ENCODE measurements at places on chromosomes 2 and 18. TPM values are rescaled to one million over a fixed set of nuclear protein-coding genes. Genes with fewer than 3 reads are reported as not detected.

Gene TMEM247
- not detected for total RNA-seq

GRCh38 chr2:134440336-134440909 lies 186.6 kb downstream of the MGAT5 start:
- DNase-seq, result peak; percentile 68

Gene PARD3B
- 29.4 TPM for total RNA-seq

- no peak for DNase-seq
Observed at GRCh38 chr2:44295633-44296359, 20.5 kb downstream of the SLC3A1 start.

DNA sequence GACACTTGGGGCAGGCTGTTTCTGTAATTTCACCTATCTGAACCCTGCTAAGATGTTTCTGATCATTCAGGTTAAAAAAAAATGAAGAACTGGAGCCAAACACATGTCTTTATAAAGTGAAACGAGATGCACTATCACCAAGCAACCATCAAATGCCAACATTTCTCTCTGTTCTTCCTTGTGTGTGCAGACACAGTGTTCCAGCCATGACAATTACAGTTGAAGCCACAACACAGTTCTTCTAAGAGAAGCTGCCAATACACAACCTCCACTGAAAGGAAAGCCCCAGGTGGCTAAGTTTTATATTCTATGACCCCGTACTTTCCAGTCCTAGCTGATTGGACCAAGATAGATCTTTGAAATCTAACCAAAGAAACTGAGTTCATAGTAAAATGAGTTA lies 181.8 kb downstream of the RAD51AP2 start:
- DNase-seq, result no peak

DNA sequence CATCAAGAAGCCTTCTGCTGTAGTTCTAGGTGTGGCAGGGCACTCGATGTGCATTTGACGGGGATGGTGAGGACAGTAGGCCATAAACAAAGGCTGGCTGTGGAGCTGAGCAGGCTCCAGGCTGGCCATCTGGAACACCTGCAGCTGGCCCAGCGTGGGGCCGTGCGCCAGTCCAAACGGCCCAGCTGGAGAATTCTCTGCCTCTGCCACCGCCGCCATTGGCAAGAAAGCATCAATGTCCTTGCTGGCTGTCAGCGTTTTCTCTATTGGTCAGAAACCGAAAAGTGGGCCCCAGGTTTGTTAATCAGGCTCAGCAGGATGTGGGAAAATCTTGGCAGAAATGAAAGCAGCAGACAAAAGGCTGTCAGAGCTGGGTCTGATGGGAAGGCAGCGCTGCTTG lies 24.0 kb upstream of the CTIF start:
- DNase-seq, result no peak

DNA sequence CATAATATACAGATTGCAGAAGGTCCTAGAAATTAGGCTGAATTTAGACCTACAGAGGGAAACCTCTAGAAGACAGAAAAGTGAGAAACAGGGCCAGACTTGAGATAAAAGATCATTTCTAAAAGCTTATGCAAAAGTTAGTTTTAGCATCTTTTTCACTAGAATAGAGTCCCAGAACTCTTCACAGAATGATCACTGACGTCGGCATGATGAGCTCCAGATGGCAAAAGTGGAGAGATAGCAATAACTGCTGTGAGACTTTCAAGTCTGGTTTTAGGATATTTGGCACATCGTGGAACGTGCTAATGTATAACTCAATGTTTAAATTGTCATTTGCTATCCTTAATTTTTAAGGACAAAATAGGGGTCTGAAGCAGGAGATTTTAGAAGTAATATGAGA lies 1050.7 kb upstream of the CELF4 start:
- DNase-seq, result no peak

Gene REG1B
- 2.6 TPM for total RNA-seq

DNA sequence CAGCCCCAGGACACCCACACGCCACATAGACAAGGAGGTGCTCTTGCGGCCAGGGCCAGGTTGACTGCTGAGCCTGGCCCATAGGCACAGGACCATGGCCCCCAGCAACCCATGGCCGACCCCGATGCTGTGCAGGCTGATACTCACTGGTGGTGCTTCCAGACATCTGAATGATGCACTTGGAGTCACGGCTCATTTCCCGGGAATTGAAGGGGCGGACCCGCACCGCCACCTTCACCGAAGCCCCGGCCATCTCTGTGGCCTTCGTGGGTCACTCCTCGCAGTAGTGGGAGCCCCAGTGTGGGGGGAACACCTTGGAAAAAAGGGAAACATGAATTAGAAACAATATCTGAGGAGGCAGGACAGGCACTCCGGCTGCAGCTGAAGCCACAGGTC lies 22.5 kb downstream of the KIF1A start:
- DNase-seq, result no peak

Gene NAGK
- 112 TPM for total RNA-seq

Gene CPO
- total RNA-seq, result 0.84 TPM

DNA sequence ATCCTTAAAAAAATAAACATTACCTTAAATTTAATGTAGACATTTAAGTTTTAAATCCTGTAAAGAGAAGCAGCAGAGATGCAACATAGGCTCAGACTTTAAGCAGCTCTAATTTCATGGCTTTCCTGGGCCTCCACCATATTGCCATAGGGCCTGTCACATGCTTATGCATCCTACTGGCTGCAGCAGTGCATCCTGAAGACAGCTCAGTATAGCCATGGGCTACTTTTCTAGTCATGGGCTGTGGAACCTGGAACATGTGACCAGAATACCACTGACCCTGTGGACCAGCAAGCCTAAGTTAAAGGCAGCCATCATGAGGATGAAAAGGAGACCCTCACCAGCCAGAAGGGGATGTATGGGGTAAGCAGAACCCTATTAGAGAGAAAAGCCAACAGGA lies 10.7 kb downstream of the RMP24 start:
- no peak for DNase-seq

DNA sequence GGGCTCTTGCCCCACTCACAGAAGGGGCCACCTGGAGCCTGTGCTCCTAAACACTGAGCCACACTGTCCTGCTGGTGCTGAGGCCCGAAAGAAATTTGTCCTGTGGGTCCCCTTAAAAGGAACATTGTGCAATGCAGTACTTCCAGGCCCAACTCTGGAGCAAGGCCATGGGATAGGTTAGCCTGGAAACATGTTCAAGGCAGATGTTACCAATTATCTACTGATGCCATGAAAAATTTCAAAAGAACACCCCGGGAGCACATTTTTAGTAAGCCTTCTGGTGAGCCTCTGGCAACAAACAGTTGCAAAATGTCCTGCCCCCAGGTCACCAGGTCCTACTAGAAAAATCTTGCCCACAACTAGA lies 12.3 kb upstream of the PTMA start:
- DNase-seq, result no peak

Gene IL1R1
- total RNA-seq, result 407 TPM

- DNase-seq, result no peak
Observed at GRCh38 chr2:69634196-69634821, 9.2 kb downstream of the AAK1 start.

Gene PID1
- total RNA-seq, result 56.5 TPM

- DNase-seq, result no peak
Observed at GRCh38 chr2:215793747-215794595, 219.4 kb downstream of the MREG start.

Gene COL3A1
- 351 TPM for total RNA-seq

Gene ALPG
- not detected for total RNA-seq

- DNase-seq, result no peak
Observed at GRCh38 chr2:147451902-147452515, 392.8 kb upstream of the ACVR2A start.

GRCh38 chr18:48238636-48239035 lies 170.5 kb downstream of the ZBTB7C start:
- no peak for DNase-seq

- no peak for DNase-seq
Observed at GRCh38 chr2:28052691-28053090, 162.2 kb downstream of the BABAM2 start.

DNA sequence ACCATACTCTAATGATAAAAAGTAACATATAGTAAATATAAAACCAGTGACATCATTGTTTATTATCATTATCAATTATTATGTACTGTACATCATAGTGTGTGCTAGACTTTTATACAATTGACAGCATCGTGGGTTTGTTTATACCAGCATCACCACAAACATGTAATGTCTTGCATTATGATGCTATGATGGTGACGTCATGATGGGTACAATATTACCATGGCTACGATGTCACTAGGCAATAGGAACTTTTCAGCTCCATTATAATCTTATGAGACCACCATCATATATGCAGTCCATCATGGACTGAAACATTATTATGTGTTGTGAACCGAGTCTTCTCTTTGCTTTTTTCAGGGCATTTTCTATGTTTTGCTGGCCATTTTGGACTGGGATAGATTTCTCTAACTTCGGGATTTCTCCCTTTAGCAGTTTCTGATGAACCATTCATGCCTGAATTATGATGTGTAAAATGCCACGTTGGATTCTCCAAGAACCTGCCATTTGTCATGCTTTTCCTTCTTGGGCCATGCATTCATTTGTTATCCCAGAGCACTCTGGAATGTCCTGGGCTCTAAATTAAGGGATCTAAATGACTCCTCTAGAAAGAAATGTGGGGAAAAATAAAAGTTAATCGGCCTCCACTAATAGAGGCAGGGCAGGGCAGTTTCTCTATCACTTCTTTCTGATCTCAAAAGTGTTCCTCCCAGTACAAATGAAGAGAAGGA lies 325.6 kb upstream of the TNP1 start:
- no peak for DNase-seq

Gene EGR4
- not detected for total RNA-seq

DNA sequence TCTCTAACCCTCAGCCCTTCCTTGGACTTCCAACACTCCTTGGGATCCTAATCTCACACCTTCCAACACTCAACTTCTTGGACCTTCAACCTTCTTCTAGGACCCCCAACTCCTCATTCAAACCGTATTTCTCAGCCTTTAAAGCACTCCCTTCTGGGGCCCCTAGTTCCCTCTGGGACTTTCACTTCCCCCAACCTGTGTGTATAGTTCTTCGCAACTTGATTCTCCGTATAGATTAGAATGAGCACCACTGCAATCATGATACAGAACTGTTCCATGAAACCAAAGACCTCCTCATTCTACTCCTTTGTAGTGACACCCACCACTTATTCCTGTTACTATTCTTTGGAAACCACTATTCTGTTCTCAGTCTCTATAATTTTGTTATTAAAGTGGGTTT lies 62.0 kb upstream of the NFU1 start:
- DNase-seq, result no peak

DNA sequence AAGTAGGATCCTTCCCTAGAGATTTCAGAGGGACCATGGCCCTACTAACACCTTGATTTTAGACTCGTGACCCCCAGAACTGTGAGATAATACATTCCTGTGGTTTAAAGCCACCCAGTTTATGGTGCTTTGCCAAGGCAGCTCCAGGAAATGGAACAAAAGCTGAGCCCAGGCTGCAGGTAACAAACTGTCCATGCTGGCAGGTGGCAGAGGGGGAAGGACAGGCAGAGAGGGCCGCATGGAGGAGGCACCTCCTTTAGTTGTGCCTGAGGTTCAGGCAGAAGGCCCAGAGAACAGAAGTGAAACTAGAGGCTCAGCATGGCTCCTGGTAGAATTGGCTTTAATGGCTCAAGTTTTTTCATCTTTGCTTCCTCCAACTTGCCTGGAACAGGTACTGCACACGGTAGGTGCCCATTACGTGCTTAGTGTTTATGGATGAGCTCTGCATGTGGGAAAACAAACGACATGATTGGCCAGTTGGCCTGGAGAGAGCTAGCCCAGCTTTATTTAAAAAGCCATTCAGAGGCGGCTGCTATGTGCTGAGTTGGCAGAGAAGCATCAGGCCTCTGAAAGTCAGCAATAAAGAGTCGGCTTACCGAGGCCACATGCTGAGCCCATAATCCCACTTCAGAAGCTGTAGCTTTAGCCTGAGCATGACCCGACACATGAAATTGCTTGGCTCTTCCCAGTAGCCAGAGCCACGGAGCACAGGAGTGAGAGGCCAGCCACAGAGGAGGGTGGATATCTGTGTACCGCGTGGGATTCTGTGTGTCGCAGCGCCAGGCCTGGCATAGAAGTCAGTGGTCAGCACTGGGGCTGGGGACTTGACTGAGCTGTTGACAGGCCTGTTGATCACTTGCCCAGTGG lies 36.5 kb downstream of the HS1BP3 start:
- DNase-seq, result peak; percentile 81

Gene ALK
- total RNA-seq, result 1.0 TPM

GRCh38 chr2:54459037-54459441 lies 2.9 kb downstream of the SPTBN1 start:
- DNase-seq, result no peak

GRCh38 chr18:39271654-39272053 lies 1706.1 kb upstream of the CELF4 start:
- no peak for DNase-seq

Gene ITGB6
- total RNA-seq, result not detected

DNA sequence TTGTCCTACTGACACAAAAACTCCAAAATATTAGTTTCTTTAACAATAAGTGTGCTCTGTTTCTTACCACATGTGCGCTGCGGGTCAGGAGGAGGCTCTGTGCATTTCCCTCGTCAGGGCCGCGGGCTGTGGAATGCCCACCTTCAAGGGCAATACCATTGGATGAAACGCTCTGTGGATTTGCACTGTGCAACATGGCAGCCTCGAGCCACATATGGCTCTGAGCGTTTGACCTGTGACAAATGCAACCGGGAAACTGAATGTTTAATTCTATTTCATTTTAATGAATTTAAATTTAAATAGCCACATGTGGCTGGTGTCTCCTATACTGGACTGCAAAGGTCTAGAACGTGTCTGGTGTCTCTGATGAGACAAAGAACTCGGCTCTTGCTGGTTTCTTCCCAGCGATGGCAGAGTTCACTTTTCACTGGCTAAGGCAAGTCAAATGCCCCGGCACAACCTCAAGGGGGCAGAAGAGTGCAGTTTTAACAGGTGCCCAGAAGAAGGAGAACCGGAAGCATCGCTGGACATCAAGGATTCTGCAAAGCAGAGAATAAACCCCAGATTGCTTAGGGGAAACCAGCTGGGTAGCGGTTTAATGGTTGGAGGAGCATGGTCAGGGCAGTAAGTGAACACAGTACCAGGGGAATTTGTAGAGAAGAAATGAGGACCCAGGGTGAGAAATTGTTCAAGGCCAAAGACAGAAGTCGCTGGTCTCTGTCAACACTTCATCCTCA lies 37.0 kb upstream of the TMEM18 start:
- DNase-seq, result no peak

Gene FAM110C
- total RNA-seq, result 1.4 TPM

Gene LRRTM4
- total RNA-seq, result 0.55 TPM

All from mesenteric fat pad (tissue), 1 donor.